ENCODE measurements at places on chromosomes 13 and 19.
A peak's percentile ranks its signal among the peaks of the same experiment; 100 is the strongest.

- no peak for DNase-seq
These were observed 53.2 kb downstream of the MLLT1 start for GRCh38 chr19:6226444-6227155.

GRCh38 chr19:45041125-45041524 lies 2.3 kb downstream of the CLASRP start:
- no peak for DNase-seq

GRCh38 chr13:100398360-100398759 lies 190.2 kb downstream of the GGACT start:
- no peak for DNase-seq

DNA sequence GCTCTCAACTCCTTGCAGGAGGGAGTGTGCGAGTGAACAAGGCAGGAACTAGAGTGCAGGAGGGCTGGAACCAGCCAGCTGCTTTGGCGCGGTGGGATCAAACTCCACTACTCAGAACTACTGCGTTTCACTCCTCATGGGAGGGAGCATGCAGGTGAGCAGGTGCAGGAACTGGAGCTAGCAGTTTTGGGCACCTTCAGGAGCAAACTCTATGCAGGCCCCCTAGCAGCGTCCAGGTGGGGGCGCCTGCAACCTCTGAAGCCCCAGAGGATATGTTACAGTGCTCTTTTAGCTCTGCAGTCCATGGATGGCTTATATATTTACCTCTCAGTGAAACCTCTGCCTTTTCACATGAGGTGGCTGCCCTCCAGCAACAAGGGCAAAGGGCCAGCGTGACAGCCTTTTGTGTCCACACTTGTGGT lies 1303.4 kb downstream of the PCDH9 start:
- peak; percentile 1 for DNase-seq

GRCh38 chr13:37869506-37869755 lies 141 bp downstream of the TRPC4 start:
- DNase-seq = no peak

- no peak for DNase-seq
These were observed 2.0 kb upstream of the INAFM1 start for GRCh38 chr19:47272448-47273312.
